ENCODE measurements at places on chromosomes 11 and 22.

DNA sequence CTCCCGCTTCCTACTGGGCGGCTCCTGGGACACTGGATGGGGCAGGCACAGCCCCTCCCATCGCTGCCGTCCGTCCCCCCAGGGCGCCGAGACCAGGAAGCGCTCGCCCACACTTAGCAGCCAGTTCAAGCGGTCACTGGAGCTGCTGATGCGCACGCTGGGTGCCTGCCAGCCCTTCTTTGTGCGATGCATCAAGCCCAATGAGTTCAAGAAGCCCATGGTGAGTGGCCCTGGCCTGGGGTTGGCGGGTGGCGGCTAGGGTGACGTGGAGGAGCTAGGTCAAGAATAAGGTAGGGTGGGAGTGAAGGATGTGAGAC is 44.6 kb downstream of the MYO7A start:
- DNase-seq: no peak

DNA sequence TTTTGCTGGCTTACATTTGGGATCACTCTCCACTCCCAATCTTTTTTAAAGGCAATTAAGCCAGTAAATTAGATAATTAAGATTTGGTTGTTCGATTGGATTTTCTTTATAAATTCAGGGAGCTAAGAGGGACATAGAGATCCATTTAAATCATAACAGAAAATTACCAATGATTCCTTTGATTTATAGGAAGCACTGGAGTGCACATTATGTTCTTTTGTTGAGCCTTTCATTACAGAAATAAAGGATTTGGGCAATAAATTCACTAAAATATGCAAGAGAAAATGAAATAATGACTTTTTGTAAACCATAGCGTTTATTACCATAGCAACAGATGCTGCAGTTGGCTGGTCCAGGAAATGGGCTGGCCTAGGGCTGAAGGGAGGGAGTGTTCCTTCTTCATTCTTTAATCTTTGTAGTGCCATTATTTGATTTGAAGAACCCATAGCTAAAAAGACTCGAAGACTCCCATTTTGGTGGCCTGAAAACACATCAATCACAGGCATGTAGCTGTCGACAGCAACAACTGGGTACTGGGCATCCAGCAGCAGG is 73.0 kb downstream of the C2CD3 start:
- DNase-seq: no peak

- DNase-seq: no peak
Measured at GRCh38 chr11:45332276-45332934, 46.3 kb upstream of the SYT13 start.

DNA sequence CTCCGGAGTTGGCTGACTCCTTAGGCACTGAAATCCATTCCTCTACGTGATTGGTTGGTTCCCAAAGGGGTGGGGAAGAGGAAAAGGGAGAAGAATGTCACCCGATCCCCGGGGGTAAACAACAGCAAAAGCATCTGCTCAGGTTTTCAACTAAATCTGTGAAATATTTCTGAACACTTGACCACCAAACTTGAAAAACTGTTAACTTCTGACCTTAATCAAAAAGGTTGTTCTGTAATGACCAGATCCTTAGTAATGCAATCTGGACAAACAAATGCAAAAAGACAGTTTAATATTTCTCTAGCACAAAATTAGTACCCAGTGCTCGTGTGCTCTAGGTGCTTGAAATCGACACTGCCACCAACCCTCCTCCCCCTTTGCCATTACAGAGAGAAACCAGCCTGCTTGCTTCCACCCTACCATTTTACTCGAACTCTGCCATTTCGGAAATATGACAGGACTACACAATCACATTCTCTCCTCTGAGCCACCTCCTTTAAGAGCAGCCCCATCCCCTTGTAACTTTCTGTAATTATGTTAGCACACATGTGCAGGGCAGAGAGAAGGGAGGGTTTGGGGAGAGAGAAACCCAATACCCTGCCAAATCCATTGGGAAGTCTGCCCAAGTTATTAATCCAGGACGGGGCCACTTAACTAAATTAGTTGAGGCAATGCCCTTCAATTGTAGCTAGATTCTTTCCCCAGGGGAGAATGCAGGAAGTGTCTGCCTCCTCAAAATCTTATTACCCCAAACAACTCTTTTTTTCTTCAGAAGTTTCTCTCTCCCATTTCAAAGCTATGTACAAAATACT is 113.8 kb downstream of the RBFOX2 start:
- DNase-seq: no peak

DNA sequence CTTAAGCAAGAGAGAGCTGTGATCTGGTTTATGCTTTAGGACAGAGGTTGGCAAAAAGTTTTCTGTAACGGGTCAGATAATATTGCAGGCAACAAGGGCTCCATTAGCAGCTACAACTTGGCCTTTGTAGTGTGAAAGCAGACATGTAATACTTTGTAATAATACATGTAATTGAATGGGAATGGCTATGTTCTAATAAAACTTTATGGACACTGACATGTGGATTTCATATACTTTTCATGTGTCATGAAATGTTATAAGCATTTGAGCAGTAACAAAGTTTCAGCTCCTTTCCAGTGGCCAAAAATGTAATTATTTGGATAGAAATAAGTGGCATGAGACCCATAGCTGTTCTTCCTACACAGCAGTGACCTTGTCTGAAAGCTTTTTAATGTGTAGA is 3.1 kb downstream of the DYNC2H1 start:
- DNase-seq: no peak

DNA sequence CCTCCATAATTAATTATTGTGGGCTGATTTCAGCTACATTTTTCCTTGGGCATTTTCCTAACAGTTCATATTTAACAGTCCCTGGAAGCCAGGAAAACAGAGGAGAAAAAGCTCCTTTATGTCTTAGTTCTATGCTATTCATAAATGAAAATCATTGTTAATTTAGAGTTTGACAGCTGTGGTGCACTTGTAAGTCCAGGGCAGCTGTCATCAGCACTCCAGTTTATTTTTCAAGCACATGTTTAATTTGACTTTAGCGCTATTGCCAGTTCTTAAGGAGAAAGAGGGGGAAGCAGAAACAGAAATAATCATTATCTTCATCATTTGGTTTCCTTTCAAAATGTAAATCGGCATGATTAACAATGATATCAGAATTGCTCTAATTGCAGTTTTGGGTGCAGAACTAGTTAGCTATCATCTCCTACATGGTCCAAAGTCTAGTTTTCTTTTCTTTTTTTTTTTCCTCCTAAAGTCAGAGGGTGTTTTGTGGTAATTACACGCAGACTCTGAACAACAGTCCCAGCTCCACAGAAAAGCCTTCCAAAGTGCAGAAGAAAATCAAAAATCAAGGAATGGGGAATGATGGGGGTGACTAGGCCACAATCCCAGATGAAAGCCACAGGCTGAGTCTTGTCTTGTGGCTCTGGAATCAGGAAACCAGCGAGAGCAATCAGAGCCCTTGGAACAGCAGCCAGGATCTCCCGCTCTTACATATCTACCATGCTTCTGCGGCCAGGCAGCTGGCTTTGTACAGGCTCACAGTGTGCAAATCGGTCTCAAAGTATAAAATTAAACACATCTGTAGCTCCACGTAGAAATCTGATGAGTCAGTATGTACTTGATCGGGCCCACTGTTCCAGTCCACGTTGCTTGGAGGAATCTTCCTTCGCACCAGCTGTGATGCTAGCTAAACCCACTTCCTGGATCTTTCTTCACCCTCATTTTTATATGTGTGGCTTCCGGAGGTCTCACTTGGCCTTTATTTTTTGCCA is 91.9 kb downstream of the SPON1 start:
- DNase-seq: no peak

Data from HL-60 (cell line).